Retinal pigment epithelial cell (primary cell): ENCODE measurements at places on chromosomes 6 and 20.

DNA sequence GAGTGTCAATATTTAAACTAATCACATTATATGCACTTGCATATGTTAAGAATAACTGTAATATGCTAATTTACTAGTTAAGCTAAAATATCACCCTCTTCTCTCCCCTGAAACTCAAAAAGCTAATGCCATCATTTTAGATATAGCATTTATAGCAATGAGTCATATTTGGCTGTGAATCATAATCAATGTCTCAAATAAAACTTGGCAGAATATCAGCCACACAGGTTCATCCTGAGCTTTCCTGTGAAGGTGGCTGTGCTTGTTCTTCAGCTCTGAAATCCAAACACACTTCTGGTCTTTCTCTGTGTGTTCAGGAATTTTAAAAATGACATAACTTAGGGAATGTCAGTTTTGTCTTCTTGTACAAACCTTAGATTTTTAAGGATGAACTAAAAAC lies 12.8 kb upstream of the PNRC1 start:
- no peak for DNase-seq

GRCh38 chr20:12660918-12661317 lies 347.9 kb upstream of the SPTLC3 start:
- DNase-seq: no peak

- no peak for DNase-seq
Observed at GRCh38 chr6:129671442-129672340, 38.3 kb downstream of the ARHGAP18 start.

GRCh38 chr6:89434954-89435353 lies 2.0 kb downstream of the ANKRD6 start:
- DNase-seq: no peak

GRCh38 chr6:113672491-113673149 lies 184.5 kb upstream of the MARCKS start:
- DNase-seq: no peak

- DNase-seq: no peak
Observed at GRCh38 chr20:32078791-32079190, 26.7 kb downstream of the HCK start.

DNA sequence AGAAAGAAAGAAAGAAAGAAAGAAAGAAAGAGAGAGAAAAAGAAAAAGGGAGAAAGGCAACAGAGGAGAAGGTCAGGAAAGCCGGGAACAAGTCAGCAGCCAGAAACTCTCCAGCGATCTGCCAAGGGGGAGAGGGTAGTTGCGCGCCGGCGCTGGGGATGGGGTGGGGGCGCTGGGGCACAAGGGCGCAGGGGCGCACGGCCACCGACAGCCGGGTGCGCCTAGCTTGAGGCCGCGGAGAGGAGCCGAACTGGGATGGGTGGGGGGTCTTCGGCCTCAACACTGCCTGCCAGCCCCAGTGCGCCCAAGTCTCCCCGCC lies 533 bp upstream of the RSPO3 start:
- DNase-seq: no peak

GRCh38 chr6:48826152-48826515 lies 636.9 kb downstream of the MMUT start:
- DNase-seq: no peak

GRCh38 chr6:97437087-97437486 lies 154.1 kb upstream of the MMS22L start:
- peak; percentile 2 for DNase-seq

- no peak for DNase-seq
Observed at GRCh38 chr6:108710030-108710429, 138.2 kb upstream of the ARMC2 start.

- DNase-seq: no peak
Observed at GRCh38 chr20:56589633-56590032, 39.5 kb upstream of the TFAP2C start.

DNA sequence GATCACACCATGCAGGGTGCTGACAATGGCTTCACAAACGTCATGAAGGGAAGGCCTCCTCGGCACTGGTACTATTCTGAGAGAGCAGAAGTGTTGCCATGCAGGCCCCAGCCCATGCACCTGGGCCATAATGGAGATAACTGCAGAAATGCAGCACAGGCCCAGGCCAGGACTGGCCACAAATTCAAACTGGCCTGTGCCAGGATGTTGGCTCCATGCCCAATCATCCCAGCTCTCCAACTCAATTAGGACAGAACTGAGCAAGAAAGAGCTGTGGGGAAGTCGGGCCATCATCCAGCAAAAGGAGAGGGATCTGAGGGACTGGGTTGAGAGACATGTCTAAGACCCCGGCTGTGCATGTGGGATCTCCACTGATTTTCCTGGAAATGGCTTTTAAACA lies 48.9 kb upstream of the SYNDIG1 start:
- DNase-seq: no peak

GRCh38 chr6:87472525-87473418 lies at the start of gene SLC35A1:
TSS of gene SLC35A1 (plus strand) at chr6:87472974. CDS start at chr6:87473004, 30 bp downstream.
- peak; percentile 24 for DNase-seq

- no peak for DNase-seq
Observed at GRCh38 chr6:28224131-28225055, 682 bp upstream of the ZSCAN9 start.

DNA sequence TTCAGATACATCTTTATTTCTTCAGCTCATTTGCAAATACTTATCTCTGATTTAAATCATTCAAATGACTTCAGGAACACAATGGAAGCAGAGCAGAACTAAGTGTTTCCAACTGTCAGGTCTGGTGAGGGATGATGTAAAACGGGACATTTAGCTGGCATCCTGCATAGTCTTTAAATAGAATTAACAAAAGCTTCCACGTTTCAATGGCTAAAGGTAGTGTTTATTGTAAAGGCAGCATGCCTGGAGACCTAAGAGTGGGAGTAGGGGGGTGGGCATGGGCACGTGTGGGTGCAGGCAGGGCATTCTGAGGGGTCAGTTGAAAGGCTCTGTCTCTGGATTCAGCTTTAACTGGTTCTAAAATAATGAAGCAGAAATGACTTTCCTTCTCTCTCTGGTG lies 174.9 kb downstream of the PLCB1 start:
- no peak for DNase-seq

DNA sequence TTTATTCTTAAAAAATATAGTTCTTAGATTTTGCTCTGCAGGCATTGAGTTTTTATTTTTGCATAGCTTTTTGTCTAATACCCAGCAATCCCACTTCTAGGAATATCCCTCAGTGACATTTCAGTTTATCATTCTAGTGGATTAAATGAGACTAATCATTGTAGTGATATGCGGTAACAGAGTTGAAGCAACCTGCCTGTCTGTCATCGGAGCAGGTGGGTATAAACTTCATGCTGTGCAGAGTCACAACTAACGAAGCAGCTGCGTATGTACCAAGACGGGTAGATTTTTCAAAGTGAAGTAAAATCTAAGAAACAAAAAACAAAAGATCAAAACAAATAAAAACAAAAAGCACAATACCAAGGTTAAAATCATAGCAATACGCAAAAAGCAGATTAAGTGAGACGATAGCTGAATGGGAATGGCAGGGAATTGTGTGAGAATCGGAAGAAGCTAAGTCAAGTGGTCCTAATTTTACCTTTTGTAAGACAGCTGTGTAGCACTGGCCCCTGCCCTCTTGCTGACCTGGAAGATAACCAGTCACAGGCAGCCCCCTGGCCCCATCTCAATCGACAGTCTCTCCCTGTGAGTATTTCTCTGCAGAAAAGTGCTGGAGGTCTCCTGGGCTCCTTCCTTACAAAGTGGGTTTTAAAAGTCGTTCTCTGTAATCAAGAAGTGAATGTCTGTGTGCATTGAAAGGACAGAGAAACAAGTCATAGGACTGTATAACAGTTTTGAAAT lies 169.2 kb downstream of the OR2B2 start:
- DNase-seq: no peak

- no peak for DNase-seq
Observed at GRCh38 chr20:44087857-44088120, 99.2 kb downstream of the JPH2 start.

- no peak for DNase-seq
Observed at GRCh38 chr6:54236984-54237383, 71.3 kb upstream of the TINAG start.

DNA sequence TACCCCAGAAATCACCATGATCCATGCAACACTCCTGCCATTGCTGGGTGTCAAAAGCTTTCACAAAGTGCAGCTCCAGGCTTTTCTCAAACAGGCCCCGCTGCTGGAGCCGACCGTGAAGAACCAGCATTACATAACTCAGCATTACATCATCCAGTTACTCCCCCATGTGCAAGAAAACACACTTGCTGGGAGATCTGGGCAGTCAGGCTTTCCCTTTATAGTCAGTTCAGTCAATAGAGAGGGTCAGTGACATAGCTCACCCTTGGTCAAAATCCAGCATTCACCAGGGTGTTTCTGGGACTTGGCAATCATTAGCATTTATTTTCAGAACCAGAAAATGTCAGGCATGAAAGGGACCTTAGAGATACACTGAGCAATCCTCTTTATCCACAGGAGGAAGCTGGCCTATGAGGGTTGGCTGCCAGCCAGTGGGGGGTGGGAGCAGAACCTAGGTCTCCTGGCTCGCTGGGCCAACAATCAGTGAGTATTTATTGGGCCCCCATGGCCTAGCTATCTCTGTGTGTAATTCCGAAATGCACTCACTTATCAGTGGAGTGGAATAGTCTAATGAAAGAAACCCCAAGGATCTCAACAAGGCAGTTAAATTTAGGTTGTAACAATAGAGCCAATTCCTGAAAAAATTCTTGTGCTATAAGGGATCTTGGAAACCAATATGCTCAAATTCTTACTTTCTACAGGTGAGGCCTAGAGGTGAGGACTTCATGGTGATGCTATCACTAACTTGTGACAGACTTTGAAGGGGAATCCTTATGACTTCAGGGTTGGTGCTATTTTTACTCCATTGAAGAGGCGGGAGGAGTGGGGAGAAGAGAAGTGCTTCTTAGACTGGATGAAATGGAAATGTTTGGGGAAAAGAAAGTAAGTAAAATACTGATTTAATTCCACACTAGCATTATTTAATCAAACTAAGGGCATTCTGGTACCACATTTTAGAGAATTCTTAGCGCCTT lies 54.6 kb downstream of the LYRM4 start:
- no peak for DNase-seq

GRCh38 chr20:49422161-49422560 lies 60.3 kb downstream of the KCNB1 start:
- no peak for DNase-seq

- DNase-seq: no peak
Observed at GRCh38 chr6:163459007-163459406, 44.5 kb downstream of the QKI start.

DNA sequence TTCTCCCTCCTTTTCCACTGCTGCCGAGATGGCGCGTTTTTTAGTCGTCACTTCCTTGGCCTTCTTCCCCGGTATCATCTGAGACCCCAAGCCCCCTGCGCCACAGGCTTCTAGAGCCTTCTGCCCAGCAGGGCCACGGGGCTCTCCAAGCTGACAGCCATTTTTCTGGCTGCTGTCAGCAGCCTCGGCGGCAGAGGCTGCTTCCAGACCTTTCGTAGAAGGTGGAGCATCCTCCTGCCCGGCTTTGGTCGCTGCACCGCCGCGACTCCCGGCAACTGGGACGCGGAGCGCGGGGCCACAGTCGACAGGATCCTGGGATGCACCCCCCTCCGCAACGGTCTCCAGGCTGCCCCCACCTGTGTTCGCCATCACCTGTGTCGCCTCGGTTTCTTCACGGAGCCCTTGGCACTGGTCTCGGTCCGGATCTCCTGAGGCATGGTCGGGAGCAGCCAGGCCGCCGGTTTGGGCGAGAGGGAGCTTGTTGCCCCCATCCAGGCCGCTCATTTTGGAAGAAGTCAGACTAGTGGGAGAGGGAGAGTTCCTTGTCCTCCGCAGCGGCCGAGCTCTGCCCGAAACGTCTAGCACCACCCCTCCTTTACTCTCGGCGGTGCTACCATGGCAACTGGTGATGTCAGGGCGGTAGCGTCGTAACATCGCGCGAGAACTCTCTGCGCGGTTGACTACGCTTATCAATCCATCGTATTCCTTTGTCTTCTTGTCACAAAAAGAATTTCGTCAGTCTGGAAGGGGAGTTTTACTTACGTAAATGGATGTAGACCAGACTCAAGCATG lies at the start of gene TSPYL4:
TSS of gene TSPYL4 (minus strand) at position 571 of the 792 bp plus-strand sequence. CDS start at position 504, 67 bp downstream.
- DNase-seq: peak; percentile 81

- no peak for DNase-seq
Observed at GRCh38 chr6:19602434-19603013, 234.6 kb upstream of the ID4 start.
